Foreskin melanocyte (primary cell): ENCODE measurements at places on chromosomes 2 and 18.

DNA sequence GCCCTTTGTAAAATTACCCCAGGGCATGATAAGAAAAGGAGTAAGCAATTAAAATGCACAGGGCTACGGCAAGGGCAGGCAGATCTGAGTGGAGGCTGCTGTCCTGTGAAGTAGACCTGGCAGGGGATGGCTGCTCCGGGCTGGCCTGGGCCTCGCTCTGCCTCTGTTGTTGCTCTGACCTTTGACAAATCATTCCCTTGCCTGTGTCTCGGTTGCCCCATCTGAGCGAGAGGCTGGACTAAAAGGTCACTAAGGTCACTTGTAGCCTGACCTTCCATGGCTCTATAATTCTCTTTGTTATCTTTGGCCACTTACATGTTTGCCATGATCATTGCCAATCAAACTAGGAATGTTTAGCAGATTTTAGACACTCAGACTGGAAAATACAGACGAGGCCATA, 118.1 kb downstream of the KLHL29 start:
- no peak for DNase-seq

GRCh38 chr2:113848758-113849415, 41.0 kb upstream of the ACTR3 start:
- DNase-seq = no peak

DNA sequence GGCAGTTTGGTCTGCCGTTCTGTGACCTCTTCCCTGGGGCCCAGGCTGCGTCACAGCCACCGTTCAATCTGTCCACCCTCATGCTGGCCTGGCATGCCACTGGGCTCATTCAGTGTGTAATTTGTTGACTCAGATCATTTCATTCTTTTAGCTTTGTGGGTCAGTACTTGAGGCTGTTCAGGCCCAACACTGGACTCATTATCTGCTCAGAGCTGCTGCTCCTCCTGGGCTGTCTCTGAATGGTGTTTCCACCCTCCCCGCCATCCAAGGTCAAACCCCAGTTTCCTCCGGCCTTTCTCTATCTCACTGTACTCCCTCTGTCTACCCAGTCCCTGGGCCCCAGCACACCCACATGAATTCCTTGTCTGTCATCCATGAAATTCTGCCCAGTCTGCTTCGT, 152.4 kb upstream of the NCK2 start:
- peak; percentile 97 for DNase-seq

DNA sequence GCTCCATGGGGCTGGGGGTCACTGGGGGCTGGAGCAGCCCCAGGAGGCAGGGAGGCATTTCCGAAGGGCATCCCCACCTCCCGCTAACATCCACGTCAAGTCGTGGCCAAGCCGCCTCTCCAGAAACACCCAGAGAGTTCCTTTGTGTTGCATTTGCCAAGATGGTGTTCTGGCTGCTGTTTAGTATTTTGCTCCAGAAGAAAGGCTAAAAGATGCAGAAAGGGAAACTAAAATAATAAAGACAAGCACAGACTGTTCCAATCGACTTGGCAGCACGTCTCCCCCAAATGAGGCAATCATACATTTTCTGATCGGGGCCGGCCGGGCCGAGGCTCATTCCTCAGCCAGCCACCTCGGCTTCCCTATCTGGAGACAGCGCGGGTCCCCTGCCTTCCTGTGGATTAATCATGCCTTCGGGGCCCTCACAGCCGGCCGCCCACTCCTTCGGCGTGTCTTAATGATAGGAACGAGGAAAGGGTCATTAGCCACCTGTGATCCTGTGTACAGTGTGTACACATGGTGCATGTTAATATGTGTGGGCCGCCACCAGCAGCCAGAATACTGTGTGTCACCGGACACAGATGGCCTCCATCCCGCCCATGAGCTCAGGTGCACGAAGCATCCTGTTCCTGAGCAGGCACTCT, 169.2 kb downstream of the KLHL29 start:
- DNase-seq = no peak

DNA sequence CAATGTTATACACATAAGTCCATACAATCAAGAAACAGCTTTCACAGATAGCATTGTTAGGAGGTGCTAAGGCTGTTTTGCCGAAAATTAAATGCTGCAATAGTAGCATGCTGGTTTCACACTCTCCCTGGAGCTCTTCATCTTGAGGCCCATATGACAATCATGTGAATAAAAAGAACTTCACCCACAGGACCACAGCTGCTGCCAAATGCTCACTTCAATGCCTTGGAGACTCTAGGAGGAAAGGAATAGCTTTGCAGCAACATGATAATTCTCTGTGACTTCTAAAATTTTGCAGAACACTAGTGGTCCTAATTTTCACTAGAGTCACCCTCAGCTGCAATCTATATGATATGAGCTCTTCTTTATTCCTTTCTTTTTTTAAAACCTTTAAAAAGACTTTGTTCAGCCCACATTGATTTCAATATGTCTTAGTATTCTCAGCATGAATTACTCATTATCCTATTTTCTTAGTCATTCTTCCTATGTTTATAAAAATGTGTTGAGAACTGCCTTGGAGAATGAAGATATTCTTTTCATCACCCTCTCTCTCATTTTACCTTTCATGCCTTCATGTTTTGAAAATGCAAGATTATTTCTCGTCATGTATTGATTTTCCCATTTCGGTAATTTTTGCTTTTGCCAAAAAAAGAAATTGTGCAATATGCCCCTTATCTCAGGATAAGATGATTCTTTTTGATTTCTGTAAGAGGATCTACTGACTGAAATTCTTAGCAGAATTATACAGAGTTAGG, 108.2 kb downstream of the PDE1A start:
- peak; percentile 53 for DNase-seq

DNA sequence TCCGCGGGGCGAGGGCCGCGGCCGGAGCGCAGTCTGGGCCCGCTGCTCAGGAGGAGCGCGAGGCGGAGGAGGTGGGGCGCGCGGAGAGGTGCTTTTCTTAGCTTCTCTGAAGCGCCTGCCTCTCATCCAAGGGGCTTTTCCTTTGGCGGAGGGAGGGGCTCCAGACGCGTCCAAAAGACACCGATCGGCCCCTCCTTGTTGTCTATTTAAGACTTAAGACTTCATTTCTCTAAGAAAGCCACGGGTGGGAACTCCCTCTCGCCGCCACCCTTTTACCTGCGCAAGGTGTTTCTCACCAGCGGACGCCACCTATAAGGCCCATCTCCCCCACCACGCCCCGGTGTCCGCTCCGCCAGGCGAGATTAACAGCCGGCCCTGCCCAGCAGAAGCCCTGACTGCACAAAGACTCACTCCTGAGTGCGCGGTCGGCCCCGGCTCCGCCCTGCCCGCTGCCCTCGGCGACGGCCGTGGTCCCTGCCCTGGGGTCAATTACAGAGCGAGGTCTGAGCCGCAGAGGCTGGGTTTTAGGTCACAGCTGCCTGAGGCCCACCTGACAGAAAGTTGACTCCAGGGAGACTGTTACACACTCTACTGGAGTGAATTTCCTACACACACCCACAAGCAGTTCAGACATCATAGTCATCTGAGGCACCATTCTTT, at the start of gene DSC2:
Gene DSC2 (minus strand): TSS at position 397 of the 660 bp plus-strand sequence. CDS start 450 bp downstream, outside the sequence.
- DNase-seq = no peak

DNA sequence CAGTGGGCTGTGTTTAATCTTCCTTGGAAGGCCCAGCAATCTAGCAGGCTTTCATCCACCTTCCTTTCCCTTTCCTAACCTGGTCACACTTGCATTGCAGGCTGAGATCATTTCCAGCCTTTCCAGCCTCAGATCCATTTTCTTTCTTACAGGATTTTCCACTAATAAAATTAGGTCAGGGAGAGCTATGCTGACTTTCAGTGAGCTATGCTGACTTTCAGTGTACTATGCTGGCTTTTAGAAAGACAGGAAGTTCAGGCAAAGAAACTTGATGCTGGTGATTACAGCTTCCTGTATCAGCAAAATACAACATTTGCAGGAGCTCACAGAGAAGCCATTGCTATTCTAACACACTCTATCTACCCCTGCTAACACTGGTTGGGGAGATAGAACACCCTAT, 735.0 kb downstream of the CCDC85A start:
- no peak for DNase-seq

DNA sequence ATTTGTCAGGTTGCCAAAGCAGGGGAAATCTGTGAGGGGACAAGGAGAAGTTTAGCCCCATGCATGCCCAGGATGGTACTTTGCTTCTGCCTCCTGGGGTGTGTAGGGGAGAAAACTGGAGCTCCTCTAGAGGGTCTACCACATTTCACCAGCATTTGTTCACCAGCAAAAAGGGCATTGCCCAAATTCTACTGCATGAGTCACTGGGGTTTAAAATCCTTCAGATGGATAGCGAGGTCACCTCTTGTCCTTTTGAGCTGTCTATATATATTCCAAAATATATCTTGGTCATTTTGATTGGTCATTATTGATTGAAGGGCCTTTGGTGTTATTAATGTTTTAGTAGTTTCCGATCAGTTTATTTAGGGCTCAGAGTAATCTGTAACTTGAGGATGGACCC, 18.7 kb downstream of the FHOD3 start:
- no peak for DNase-seq

DNA sequence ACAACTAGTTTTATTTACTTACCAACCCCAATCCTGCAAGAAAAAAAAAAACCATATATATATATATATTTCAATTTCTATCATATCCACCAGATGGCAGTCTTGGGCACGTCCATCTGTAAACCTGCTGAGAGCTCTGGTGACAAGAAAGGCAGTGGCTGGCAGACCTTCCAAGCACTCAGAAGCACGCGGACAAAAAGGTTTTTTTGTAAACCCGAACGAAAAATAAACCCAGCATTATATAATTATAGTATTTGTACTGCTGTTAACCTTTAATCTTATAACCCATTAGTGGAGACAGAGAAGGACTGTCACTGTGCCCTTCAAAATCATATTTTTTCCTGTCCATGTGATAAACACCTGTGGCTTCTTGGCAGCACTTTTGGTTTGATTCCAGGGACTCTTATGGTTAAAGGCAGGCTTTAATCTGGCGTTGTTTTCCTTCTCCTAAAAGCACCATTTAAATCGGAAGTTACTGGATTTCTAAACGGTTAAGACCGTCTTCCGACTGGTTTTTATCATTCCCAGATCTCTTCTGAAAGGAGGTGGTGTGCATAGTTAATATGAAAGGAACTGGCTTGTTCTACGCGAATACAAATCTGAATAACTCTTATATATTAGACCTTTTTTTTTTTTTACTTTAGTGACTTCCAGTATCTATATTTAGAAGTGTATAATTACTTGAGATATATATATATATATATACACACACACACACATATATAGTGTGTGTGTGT, 31.0 kb upstream of the SLC3A1 start:
- peak; percentile 50 for DNase-seq

GRCh38 chr2:237475704-237476141, 11.3 kb upstream of the MLPH start:
- DNase-seq = no peak

DNA sequence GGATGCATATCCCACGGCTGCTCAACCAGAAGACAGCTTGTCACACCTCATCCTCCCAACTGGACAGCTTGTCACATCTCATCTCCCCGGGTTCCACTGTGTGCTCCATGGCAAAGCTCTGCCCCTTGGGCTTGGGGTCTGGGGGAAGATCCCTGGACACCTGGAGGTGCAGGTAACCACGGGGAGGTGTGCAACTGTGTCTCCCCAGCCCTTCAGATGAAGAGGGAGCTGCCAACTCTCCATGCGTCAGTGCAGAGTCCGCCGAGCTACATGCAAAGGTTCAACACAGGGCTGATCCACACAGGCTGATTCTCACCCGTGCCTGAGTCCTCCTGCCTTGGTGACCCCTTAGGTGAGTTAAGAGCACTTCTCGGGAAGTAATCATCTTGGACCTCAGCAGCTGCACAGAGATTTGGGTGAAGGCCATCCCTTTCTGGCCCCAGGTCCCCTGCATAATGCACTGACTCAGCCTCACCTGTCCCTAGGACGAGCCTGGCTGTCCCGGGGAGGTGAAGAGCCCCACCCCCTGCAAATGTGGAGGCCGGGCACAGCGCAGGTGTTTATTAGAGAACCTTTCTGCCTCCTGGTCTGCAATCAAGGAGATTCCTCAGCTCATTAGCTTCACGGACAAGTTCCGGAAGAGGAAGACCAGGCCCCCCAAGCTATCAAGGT, 157.9 kb downstream of the PXDN start:
- DNase-seq = no peak

GRCh38 chr2:79627237-79627636, 114.4 kb downstream of the CTNNA2 start:
- no peak for DNase-seq

DNA sequence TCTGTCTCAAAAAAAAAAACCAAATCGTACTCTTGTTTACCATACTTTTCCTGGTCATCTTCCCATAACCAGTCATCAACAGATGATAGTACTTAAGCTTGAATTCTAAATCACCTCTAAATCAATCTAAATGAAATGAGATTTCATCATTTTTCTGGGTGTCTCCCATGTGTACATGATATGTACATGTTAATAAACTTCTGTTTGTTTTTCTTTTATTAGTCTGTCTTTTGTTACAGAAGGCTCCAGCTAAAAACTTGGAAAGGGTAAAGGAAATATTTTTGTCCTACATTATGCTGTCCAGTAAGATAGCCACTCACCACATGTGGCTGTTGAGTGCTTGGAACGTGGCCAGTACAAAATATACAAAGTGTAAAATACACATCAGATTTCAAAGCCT, 78.7 kb upstream of the MSH6 start:
- no peak for DNase-seq

GRCh38 chr2:9696731-9697130, 65.9 kb upstream of the YWHAQ start:
- no peak for DNase-seq

- no peak for DNase-seq
These were observed 21.5 kb downstream of the FAM161A start for GRCh38 chr2:61832183-61832841.

GRCh38 chr2:69659941-69660483, 16.5 kb upstream of the AAK1 start:
- no peak for DNase-seq

- DNase-seq = no peak
These were observed 81.7 kb downstream of the EPC2 start for GRCh38 chr2:148726228-148726627.

GRCh38 chr2:130756053-130756873, 923 bp downstream of the AMER3 start:
- peak; percentile 5 for DNase-seq

GRCh38 chr2:238879043-238879442, 31.2 kb downstream of the TWIST2 start:
- DNase-seq = no peak

- no peak for DNase-seq
These were observed 338.8 kb downstream of the AGPS start for GRCh38 chr2:177731384-177731783.

DNA sequence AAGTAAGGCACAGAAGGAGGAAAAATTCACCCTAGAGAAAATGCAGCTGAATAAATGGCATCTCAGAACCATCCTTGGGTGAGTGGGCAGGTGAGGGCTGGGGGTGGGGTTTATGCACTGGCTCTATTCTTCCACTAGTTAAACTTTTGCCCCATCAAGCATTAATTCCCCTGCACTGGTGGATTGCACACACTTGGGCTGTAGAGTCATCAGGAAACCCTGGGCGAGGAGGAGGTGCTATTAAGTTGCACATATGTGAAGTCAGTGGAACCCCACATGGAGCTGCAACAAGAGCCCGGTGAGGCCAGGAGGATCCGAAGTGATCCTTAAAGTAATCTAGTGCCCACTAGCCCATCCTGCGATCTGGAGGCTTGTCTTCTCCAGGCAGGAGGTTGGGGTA, 6.8 kb upstream of the DNAJB2 start:
- DNase-seq = no peak

- peak; percentile 38 for DNase-seq
These were observed 360.7 kb upstream of the CWC22 start for GRCh38 chr2:180367815-180368214.

- DNase-seq = no peak
These were observed 122.8 kb upstream of the SH3BP4 start for GRCh38 chr2:234829074-234829455.
